Activated CD4-positive, alpha-beta T cell treated with anti-CD3 and anti-CD28 coated beads, Interleukin-2, amount 10 ng/mL, durations not matched to agents 7 days and 5 days (primary cell): ENCODE measurements at places on chromosomes 6 and 20.

- DNase-seq: no peak
These were observed 226.8 kb downstream of the UST start for GRCh38 chr6:148973538-148974208.

DNA sequence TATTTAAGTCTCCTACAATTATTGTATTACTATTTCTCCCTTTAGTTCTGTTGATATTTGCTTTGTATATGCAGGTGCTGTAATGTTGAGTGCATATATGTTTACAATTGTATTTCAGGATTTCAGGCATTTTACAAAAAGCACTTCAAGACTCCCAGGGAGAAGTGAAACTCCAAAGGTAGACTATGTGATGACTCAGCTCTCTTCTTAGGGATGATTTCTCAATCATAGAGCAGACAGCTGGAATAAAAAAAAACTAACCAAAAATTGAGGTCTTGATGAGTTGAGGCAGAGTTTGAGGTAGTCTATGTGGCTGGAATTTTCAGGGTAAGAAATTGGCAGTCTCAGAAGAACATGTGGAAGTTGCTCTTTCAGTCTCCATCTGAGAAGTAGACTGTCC, 786.1 kb downstream of the TFAP2A start:
- no peak for DNase-seq

- DNase-seq: no peak
These were observed 29.8 kb upstream of the SYNJ2 start for GRCh38 chr6:157951828-157952227.

GRCh38 chr20:1906361-1907051, 11.3 kb downstream of the SIRPA start:
- no peak for DNase-seq

- DNase-seq: no peak
These were observed 6.9 kb downstream of the SPDEF start for GRCh38 chr6:34549026-34549803.

DNA sequence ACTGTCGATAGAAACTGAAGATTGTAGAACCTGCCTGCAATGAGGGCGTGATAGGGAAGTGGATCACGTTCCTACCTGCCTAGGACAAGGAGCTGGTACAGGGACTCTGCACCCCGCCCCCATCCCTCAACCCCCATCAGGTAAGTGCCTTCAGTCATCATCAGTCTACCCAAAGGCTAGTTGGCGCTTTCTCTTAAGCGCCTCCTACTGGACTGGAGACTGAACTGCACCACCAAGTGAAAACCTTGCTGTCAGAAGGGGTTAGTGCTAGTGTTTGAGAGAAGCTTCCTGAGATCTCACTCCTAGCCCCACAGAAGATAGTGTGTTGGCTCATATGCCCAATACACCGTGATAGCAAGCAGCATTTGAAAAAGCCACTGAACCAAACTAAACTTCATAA, 706.5 kb upstream of the MAN1A1 start:
- peak; percentile 10 for DNase-seq

DNA sequence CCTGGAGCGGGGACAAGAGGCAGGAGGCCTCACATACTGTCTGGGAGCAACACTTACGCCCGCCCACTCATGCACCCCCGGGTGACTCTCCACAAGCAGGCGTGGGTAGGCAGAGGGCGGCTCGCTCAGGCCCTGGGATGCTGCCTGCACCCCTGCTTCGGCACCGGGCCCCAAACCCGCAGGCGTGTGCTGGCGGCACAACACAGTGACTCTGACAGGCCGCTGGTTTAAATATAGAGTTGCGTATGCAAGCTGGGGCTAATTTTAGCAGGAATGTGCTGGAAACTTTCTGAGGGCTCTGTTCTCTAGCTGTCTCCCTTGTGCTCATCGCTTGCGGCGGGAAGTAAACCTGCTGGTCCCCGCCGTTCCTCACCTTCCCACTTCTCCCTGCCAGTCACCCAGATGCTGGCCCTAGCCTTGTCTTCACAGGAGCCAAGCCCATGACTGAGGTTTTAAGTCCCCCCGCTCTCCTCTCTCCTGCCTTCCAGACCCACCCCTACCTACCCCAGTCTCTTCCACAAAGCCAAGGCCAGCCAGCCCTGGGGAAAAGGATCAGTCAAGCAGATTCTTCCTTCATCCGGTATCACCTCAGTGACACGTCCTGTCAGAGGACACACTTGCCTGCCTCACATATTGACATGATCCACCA, 94.5 kb upstream of the FOXP4 start:
- no peak for DNase-seq

GRCh38 chr6:80463197-80463596, 356.7 kb downstream of the BCKDHB start:
- no peak for DNase-seq

GRCh38 chr6:34143196-34143883, 2.5 kb downstream of the GRM4 start:
- no peak for DNase-seq

DNA sequence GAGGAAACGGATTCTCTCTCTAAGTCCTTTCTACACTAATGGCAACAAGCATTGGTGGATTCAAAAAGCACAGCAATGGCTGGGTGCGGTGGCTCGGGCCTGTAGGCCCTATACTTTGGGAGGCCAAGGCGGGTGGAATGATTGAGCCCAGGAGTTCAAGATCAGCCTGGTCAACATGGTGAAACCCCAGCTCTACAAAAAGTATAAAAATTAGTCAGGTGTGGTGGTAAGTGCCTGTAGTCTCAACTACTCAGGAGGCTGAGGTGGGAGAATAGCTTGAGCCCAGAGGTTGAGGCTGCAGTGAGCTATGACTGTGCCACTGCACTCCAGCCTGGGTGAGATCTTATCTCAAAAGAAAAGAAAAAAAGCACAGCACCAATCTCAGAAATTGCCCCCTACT, 19.3 kb downstream of the PAQR8 start:
- DNase-seq: no peak

DNA sequence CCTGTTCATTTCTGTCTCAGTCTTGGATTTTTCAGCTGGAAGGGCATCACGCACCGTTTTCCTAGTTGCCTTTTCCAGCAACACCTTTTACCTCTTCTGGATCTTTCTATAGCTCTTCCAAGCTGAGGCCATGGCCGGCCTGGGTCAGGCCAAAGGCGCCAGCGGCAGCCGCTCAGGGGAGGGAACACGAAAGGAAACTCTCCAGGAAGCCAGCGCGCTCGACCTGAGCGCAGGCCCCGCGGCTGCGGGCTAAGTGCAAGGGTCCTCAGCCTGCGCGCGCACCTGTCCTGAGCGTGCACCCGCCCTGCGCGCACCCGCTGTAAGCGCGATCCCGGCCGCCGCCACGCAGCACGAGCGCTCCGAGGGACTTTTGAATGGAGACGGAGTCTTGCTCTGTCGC, 43.8 kb upstream of the TMEM181 start:
- DNase-seq: no peak

DNA sequence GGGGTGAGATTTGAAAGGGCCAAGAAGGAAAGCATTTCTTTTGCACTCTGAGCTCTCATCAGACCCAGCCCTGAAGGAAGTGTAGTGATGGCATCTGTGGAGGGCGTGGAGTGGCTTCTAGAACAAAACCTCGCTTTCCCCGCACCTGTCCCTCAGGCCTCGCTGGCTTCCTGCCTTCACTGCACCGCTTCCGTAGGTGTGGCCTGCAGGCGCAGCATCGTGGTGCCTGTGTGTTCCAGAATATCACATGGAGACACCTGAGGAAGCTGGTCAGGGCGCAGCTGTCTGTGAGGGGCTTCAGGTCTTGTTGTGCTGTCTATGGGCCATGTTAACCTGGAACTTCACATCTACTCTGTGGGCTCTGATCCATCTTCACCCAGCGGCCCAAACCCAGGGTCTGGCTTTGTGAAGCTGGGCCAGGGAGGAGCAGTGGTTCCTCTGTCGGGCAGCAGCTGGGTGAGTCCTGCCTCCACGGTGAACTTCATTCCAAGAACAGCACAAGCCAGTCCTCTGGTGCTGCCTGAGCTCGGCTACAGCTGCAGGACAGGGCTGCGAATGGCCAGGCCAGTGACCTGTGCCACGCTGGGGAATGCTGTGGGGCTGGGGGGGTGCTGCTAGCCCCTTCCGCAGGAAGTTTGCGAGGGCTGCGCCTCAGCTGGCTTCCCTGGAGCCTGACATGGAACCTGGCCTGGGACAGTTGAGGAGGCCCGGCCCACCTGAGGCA, 40.9 kb downstream of the DSTN start:
- peak; percentile 86 for DNase-seq

DNA sequence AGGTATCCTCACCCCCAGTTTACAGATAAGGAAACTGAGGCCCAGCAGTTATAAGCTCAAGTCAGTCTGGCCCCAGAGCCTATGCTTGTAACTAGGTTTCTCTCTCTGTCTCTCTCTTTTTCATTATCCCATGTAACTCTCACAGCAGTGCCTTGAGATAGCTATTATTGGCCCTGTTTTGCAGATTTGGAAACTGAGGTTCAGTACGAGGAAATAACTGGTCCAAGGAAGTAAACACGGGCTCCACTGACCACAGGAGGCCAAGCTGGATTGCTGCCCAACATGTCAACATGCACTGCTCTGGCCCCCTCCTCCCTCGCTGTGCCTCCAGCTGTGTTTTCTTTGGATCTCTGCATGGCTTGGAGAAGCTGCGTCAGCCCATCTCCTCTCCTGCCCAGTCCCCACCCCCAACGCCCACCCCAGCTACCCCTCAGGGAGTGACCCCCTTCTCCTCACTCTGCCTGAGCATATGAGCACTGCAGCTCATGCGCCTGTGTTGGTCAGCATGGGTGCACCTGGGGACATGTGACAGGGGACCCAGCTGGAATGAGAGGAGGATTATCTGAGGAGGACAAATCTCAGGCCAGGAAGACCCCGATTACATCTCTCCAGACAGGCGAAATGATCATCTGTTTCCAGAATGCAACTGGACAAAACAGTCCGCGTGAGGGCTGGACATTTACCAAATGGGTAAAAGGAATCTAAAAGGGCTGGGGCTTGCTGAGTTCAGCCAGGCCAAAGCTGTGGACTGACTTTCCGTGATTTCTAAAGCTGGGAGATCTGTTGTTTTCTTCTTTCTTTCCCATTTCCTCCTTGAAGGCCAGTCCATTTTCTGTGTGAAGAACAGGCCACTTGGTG, 7.8 kb upstream of the PLTP start:
- DNase-seq: no peak

- no peak for DNase-seq
These were observed 2.1 kb upstream of the TNFAIP3 start for GRCh38 chr6:137864812-137865508.

DNA sequence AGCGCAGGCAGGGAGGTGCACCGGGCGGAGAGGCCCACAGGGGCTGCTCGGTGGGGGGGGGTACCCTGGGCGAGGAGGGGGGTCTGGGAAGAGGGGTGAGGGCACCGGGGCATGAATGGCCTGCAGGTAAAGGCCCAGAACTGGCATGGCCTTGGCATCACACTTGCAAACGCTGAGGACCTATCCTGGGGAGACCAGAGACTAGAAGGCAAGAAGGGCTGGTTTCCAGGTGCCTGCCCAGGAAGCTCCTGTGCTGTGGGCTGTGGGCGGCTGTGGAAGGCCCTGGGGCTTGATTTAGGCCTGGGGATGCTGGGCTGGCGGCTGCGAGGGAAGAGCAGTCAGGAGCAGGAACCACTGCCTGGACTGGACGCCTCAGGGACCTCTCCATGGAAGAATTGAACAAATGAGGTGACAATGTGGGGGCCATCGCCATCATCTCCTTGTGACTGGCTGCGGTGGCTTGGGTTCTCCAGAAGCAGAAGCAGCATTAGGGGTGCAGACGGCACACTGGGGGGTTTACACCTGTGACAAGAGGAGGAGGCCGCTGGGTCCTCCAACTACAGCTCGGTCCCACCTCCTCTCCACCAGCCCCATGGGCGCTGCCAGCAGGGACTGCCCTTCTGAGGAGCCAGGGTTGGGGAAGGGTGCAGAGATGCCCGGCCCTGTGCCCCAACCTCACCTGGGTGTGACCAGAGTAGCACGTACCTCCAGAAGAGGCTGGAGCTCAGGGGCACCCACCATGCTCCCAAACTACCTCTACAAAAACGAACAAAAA, 32.1 kb upstream of the IRF4 start:
- no peak for DNase-seq

GRCh38 chr6:154606457-154606856, 96.0 kb upstream of the CNKSR3 start:
- DNase-seq: peak; percentile 23

DNA sequence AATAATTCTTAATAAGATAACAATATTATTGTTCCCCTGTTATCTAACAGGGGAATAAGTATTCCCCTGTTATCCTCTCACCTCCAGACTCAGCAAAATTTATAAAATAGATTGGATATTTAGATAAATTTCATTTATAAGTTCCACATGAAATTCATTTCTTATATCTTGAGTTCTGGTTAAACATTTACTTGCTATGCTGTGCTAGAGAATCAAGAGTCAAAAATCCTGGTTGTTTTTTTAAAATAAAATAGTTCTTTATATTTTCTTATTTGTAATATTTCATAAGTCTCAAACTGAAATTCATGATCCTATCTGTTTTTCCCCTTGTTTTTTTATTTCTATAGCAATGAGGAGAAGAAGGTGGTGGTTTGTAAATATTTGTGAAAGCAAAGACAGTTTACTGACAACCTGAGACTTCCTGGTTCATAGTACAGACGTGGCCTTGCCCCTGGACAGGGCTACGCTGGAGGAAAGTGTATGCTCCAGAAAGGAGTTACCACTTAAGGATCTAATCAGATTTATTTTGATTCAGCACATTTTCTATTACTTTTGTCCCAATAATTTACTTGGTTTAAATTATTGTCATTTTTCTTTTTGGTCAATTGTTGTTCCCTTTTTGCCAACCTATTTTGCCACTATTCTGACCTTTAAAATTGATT, 37.8 kb upstream of the MARCKS start:
- DNase-seq: no peak

- DNase-seq: no peak
These were observed 129.7 kb downstream of the SNX5 start for GRCh38 chr20:17838921-17839320.

- DNase-seq: peak; percentile 94
These were observed 16.4 kb downstream of the BRD2 start for GRCh38 chr6:32984622-32985389.

- no peak for DNase-seq
These were observed 2.0 kb downstream of the PRPF6 start for GRCh38 chr20:63982937-63983336.

GRCh38 chr6:20180935-20181334, 31.3 kb downstream of the MBOAT1 start:
- DNase-seq: no peak

GRCh38 chr6:137490006-137490905, 3.9 kb downstream of the OLIG3 start:
- DNase-seq: no peak

DNA sequence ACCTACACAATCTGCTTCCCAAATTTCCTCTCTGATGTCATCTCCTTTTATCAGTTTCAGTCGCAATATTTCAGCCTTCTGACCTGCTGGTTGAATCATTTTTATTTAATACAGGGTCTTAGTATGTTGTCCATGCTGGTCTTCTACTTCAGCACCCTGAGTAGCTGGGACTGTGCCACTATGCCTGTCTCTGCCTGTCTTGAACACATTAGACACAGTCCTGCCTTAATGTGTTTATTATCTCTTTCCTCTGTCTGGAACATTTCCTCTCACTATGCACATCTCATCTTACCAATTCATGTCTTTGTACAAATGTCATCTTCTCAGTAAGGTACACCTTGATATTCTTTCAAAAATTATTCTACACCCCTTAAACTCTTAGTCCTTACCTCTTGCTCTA, 106.5 kb downstream of the THEMIS start:
- no peak for DNase-seq
